ENCODE measurements at places on chromosomes 5 and 9.

DNA sequence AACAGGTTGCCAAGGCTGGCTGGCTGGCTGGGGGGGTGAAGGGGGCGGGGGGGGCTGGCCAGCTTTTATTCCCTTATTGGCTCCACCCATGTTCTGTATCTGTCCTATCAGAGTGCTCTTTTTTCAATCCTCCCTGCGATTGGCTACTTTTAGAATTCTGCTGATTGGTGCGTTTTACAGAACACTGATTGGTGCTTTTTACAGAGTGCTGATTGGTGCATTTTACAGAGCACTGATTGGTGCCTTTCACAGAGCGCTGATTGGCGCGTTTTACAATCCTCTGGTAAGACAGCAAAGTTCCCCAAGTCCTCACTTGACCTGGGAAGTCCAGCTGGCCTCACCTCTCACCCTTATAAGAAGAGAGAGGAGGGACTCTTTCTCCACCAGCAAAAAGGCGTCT lies 175.9 kb downstream of the ERCC6L2 start:
- no peak for DNase-seq

GRCh38 chr5:148458036-148458888 lies 74.5 kb downstream of the FBXO38 start:
- DNase-seq: no peak

DNA sequence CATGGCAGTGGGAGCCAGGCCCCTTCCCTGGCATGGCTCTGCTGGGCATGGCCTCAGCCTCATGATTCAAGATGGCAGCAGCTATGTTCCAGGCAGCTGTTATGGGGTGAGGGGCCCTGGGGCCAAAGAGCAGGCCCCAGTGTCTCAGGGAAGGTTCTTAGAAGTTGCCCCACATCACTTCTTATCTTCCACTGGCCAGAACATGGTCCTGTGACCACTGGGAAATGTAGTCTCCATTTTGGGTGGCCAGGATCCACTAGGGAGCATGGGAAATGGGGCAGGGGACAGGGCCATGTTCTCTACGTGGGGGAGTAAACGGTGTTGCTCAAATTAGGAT lies 18.3 kb downstream of the SUSD3 start:
- no peak for DNase-seq

DNA sequence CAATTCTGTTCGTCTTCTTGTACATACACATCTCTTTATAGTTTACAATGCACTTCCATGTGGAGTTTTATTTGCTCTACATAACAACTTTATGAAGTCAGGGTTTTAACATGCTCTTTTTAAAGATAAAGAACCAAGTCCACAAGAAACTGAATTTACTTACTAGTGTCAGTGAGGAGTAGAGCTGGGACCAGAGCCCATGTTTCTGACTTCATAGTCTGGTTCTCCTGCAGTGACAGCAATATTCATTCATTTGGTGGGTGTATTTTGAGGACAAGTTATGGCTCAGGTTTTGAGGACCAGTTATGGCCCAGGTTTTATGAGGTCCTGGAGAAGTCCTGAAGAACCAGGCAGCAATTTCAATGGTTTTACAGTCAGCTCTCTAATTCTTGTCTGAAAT lies 481.9 kb upstream of the TNC start:
- no peak for DNase-seq

GRCh38 chr5:81068063-81068462 lies 107.9 kb downstream of the RASGRF2 start:
- DNase-seq: no peak

- DNase-seq: no peak
Observed at GRCh38 chr5:15474143-15474719, 25.7 kb upstream of the FBXL7 start.

- no peak for DNase-seq
Observed at GRCh38 chr5:69271376-69271775, 36.7 kb downstream of the CDK7 start.

DNA sequence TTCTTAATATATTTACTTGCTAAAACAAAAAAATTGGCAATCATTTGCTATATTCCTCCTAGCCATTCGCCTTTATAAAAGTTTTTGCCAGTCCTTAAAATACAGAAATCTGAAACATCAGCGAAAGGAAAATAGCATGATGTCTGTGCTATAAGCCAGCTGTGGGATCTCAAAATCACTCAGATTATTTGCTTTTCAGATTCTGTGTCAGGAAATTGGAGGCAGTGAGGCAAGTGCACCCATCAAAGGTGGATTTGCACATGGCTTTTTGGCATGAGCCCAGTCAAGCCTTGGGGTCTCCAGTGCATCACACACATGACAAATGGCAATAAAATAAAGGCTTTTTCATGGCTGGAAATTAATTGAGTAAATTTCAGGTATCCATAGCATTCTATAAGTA lies 196.8 kb upstream of the DAPK1 start:
- no peak for DNase-seq

GRCh38 chr9:76962732-76963131 lies 56.7 kb upstream of the FOXB2 start:
- no peak for DNase-seq

DNA sequence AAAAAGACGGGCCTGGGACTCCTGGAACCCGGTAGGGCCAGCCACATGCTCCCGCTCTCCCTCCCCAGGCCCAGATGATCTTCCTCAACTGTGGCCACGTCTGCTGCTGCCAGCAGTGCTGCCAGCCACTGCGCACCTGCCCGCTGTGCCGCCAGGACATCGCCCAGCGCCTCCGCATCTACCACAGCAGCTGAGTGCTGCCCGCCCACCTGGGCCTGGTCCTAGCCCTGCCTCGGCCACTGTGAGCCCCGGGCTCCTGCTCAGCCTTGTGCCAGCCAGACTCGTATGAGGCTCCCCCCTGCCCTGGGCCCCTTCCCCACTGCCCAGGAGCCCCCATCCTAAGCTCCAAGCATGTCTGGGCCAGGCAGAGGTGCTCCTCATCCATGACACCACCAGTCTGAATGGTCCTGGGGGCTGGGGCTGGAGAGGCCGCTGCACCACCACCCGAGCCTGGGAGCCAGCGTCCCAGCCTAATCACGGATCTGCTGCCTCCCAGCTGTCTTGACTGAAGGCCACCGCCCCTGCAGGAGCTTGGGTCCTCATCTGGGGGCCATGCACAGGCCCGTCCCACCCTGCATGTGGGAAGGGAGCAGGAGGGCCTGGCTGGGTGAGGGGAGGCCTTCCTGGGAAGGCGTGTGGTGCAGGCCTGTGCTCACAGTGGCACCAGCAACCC lies 51.5 kb downstream of the LRSAM1 start:
- DNase-seq: no peak

GRCh38 chr9:16257604-16258003 lies 612.9 kb downstream of the BNC2 start:
- DNase-seq: no peak

DNA sequence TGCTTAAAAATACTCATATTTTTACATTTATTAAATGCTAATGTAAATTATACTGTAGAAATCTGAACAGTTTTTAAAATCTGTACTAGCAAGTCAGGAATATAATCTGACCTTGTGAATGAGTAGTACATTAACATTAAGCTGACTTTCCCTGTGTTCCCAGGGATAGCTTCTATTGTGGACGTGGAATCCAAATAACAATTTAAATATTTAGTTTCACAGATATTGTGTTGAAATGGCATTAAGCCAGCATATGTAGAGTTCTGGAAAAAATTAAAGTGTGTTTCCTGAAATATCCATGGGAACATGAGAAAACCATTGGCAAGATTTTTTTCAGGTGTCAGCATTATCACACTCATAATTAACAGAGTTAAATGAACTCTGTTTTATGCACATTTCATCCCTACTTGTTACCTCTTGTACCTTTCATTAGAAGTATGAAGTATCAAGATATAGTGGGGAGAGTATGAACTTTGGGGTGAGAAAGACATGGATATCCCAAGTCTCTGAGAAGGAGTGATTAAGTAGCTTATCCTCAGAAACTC lies 5.7 kb downstream of the RABGAP1 start:
- DNase-seq: no peak

- no peak for DNase-seq
Observed at GRCh38 chr5:79346420-79346824, 110.5 kb downstream of the JMY start.

GRCh38 chr5:147732291-147732883 lies 50.1 kb downstream of the JAKMIP2 start:
- DNase-seq: no peak

GRCh38 chr5:56145106-56145505 lies 88.0 kb downstream of the ANKRD55 start:
- DNase-seq: no peak

- DNase-seq: no peak
Observed at GRCh38 chr9:33868440-33868973, 51.5 kb downstream of the UBE2R2 start.

DNA sequence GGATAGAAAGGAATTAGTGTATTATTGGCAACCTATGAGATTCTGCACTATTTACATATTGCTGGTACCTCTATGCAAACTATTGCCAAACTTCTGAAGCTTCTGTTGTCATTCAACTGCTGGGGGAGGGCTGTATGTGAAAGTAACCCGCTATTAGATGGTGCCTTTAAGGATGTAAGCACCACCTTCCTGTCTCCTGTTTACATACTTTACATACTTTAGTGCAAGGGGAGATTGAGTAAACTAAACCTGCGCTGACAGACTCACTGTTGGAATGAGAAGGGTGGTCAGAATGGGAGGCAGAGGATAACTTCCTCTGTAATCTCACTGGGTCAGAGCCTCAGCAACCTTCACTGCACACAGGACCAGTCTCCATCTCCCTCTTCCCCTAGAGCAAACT lies 123.8 kb downstream of the NR3C1 start:
- DNase-seq: no peak

DNA sequence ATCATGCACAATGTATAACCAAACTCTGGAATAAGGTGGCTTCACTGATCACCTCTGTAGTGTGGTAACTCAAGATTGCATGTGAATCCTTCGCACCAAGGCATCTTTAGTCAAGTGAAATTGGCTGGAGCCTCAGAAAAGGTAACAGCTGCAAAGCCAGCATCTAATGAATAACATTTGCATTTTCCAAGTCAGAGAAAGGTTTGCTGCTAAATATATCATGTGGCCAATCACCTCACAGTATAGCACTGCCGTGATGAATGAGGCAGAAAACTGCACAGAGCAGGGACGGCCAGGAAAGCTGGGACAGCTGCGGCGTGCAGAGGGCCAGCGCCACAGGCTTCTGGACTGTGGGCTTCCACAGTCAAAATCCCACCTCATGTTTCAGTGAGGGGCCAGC lies 18.5 kb downstream of the MRPS27 start:
- no peak for DNase-seq

GRCh38 chr5:112329419-112330090 lies 89.5 kb downstream of the EPB41L4A start:
- no peak for DNase-seq

GRCh38 chr5:151692312-151692711 lies 5.6 kb upstream of the SPARC start:
- no peak for DNase-seq

DNA sequence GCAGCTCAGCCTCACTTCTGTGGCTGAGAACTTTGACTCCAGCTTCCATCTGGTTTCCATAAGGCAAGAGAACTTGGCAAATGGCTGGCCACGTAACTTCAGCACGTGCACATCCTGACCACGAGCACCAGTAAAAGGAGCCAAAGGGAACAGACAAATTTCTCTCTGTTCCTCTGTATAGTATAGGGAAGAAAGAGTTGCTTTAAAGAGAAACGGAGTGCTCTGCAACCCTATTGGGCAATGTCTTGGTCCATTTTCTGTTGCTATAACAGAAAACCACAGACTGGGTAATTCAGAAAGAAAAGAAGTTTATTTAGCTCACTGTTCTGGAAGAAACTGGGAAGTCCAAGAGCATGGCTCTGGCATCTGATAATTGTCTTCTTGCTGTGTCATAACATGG lies 558.7 kb downstream of the ACTL7B start:
- DNase-seq: no peak

- no peak for DNase-seq
Observed at GRCh38 chr9:135073081-135073740, 14.3 kb upstream of the OLFM1 start.

- DNase-seq: no peak
Observed at GRCh38 chr5:81687292-81687691, 63.6 kb downstream of the SSBP2 start.

DNA sequence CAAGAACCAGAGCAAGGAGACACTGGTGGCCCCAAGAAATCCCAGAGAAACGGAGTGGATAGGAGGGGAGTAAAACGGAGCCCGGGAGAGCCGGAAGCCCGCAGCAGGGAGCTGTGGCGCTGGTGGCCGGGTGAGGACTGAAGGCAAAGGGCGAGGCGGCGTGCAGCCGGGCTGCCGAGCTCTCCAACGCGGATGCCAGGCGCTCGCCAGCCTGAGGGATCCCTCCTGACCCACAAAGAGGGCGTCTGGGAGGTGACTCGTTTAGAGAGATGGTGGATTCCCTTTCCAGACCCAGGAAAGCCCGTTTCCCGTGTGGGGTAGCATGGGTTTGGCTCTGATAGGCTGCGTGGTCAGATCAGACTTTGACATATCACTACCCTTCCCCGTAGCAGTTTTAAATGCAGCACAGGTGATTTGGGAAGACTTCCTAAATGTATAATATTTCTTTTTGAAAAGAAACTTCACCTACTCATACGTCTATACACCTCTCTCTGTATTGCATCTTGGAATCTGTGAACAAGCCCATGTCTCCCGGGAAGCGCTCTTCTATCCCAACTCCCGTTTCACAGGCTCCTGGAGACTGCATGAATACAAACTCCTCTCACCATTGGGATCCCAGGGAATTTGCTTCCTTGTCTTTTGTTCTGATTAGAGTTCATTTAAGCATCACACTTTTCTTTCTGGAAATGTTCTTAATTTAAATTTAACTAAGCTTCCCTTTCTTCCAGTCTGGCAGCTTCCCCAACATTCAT lies 158.1 kb downstream of the C9orf152 start:
- no peak for DNase-seq

DNA sequence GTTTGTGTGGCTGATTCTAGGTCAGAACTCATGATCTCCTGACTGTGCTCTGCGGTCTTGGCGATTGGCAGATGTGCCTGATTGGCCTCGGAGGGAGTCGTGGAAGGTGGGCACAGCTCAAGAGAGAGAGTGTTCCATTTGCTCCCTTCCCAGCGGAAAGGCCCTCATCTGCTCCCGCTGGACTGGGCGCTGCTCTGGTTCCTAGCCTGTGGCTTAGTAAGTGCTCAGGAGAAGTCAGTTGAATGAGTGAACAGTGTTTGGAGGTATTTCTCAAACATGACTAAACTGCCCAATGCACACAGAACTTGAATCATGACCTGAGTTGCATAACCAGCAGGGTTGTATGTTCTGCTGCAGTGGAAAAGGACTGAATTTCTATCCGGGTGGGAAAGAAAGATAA lies 120.2 kb upstream of the PITX1 start:
- no peak for DNase-seq

GRCh38 chr5:151167022-151167421 lies 9.4 kb upstream of the ANXA6 start:
- no peak for DNase-seq

- DNase-seq: no peak
Observed at GRCh38 chr5:94693845-94694370, 75.4 kb downstream of the SLF1 start.

GRCh38 chr5:154513669-154514084 lies 35.6 kb upstream of the HAND1 start:
- no peak for DNase-seq

- DNase-seq: no peak
Observed at GRCh38 chr5:143552680-143553079, 149.2 kb upstream of the NR3C1 start.

Measured in stimulated activated CD8-positive, alpha-beta memory T cell treated with anti-CD3 and anti-CD28 coated beads, Interleukin-2, amount 100 ng/mL, for 1 hour (primary cell).